Activated naive CD8-positive, alpha-beta T cell treated with anti-CD3 and anti-CD28 coated beads, Interleukin-2, amount 50 U/mL, for 16 hours (primary cell): ENCODE measurements at places on chromosomes 5 and 9.

DNA sequence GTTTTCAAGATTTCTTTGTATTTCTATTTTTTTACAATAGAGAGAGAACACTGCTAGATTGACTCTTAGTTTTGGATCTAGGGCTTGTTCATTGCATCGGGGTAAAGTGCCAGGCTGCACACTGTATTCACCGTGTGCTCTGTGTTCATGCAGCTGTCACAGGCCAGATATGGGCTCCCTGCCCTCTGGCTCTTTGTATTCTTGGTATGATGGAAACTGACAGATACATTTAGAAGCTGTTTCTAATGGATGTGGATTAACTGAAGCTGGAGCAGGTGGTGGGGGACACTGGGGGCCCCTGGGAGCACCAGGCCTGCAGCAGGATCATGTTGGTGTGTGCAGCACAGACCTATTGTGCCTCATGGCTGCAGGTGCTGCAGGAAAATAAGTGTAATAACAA is 28.0 kb downstream of the SLC36A1 start:
- DNase-seq: no peak

- no peak for DNase-seq
These were observed 141.5 kb downstream of the GABRG2 start for GRCh38 chr5:162209005-162209605.

DNA sequence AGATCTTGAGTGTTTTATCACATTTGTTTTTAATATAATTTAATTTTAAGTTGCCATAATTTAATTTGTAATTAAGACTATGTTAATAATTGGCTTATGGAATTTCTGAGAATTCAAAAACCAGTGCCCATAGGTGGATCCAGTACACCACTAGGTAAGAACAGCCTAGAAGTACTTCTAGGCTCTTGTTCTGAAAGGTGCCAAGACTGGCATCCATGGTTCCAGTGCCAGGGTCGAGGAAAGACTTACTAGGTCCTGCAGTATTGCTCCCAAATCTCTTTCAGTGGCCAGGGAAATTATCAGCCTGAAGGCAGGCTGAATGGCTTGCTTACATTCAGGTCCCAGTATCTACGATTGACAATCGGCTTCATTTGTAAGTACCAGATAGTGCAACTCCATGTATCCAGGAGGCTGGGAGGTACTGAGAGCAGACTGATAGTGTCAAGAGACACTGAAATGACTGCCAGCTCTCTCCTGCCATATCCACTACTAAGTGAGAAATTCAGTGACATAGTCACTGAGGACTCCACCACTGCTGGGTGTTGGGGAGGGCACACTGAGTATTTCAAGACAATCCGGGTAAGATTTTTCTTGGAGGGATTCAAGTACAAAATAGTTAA is 159.2 kb upstream of the CCDC152 start:
- no peak for DNase-seq

DNA sequence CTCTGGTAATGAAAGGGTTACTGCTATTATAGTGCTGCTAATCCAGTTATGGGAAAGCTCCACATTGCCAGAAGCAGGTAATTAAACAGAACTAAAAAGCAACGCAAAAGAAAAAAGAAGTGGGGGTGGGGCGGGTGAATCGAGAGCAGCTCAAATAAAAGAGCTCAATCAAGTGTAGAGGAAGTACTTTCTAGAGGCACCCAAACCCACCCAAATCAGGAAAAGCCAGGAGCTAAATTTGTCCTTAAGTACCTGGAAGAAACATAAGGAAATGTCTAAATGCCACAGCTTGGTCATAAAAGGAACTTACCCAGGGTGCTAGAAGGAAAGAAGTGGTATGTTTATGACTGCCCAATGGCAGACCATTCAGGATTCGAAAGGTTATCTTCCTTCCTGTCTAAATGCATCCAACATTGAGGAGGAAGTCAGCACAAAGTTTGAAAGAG is 2.4 kb upstream of the RNF145 start:
- no peak for DNase-seq

GRCh38 chr9:112921549-112921948 is 30.9 kb upstream of the SLC46A2 start:
- no peak for DNase-seq

- DNase-seq: no peak
These were observed 120.4 kb downstream of the RAPGEF6 start for GRCh38 chr5:131514316-131515283.

- DNase-seq: no peak
These were observed 144.3 kb downstream of the CDH12 start for GRCh38 chr5:22708770-22709328.

DNA sequence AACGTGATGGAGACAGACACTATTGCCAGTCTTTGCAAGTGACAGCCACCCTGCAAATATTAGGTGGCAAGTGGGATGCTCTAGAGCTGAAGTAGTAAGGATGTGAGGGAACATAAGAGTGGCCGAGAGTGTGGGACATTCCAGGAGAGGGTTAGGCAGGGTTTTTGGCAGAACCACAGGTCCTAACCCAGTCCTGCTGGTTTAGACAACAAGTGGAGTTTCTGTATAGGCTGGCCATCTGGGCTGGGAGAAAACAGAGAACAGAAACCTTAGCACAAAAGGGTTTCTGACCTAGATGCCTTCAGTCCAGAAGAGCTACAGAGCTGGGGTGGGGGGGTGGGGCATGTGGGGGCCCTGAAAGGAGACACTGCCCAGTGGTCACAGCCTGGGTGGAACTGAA is 107.4 kb downstream of the TMEM174 start:
- DNase-seq: no peak

DNA sequence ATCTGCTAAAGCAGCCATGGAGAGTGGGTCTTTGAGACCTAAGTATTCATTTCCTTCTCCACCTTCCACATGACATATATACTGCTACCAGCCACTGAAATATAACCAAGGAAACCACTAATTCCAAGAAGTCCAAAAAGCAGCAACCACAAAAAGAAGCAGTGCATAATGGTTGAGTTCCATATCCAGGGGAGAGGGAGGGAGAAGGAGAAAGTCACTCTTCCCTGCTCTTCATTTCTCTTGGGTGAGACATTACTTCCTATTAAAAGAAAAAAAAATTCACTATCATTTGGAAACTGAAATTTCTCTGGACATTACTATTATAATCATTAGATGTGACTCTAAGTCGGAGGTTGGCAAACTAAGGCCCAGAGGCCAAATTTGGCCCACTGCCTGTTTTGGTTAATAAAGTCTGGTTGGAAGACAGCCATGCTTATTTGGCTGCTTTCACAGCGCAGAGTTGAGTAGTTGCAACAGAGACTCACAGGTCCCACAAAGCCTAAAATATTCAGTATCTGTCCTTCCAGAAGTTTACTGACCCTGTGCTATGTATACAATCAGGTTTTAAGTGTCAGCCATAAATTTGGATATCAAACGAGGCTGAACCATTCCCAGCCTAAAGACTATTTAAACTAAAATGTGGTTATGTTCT is 168.6 kb downstream of the MPDZ start:
- DNase-seq: no peak

- no peak for DNase-seq
These were observed 68.1 kb downstream of the COL5A1 start for GRCh38 chr9:134709512-134710270.

GRCh38 chr9:76475686-76476085 is 16.7 kb downstream of the GCNT1 start:
- no peak for DNase-seq

DNA sequence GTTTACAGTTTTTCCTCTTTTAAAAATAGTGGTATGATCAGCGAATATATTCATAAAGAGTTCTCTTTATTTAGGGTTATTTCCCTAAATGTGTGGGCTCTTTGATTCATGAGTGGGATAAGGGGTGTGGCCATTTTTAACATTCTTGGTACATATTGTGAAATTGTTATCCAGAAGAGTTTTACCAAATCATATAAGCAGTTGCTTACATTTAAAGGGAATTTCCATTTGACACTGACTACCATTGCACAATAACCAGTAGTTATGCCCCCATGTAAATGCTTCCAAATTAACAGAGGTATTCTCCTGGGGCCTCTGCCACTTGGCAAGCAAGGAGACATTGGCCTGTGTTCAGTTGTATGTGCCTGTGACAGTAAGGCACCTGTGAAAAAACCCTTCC is 27.2 kb downstream of the SLC25A48 start:
- DNase-seq: no peak

GRCh38 chr9:137582286-137582860 is 3.6 kb upstream of the DPH7 start:
- no peak for DNase-seq

GRCh38 chr5:37492778-37493555 is 113.8 kb downstream of the WDR70 start:
- DNase-seq: no peak

DNA sequence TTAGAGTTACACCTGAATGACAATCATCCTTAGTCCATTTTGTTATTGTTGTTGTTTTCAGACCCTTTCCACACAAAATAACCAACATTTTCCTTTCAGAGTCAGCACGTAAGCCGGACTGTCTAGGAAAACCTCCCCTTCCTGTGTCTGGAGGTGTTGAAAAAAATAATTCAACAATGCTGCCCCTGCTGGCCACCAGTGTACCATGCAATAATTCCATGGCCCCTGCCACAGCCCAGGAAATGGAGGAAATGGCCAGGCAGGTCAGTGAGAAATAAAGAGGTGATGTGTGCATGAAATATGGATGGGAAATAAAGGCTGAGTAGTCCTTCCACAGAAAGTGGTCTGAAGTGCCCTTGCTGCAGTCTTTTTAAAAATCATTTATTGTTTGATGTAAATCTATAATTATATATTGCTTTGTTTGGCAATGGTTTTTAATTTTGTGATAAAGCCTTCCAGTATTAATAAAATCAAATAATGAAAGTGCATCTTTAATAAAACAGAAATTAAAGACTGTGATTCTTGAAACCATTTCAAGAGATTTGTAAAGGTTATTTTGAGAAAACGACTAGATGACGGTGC is 152.8 kb upstream of the PAPPA start:
- DNase-seq: no peak

DNA sequence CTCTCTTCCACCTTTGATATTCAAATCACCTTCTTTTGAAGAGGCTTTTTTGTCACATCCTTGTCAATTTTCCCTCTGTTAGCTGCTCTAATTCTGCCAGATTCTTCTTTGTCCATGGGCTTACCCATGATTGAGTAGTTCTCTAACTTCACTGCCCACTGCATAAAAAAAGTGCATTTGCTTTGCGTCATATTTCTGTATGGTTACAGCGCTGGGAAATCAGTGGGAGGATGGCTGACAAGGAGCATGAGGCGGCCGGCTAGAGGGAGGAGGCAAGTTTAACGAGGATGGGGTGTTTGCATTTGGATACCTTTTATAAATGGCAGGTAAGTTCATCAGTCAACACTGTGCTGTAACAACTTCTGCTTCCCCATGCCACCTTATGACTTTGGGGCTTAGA is 116.5 kb upstream of the LHFPL2 start:
- no peak for DNase-seq
